ENCODE measurements at places on chromosomes 12 and 14.
A peak's percentile ranks its signal among the peaks of the same experiment; 100 is the strongest.

DNA sequence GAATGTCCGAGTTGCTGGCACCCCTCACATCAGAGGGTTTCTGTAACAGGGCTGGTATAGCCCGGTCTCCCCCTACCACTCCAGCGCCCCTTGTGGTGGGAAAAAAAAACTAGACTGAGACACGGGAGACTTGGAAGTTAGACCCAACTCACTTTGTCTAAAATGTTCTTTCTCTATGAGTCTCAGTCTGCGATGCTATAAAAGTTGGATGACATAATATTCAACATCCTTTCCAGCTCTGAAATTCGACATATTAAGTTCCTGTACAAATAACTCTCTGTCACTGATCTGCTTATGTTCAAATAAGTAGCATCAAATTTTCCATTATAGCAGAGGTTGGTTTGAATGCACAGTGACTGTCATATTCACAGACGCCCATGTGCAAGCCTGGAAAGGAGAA, 25.7 kb upstream of the TC2N start:
- no peak for DNase-seq

GRCh38 chr14:24607081-24607480, 2.4 kb downstream of the GZMH start:
- DNase-seq = no peak

- no peak for DNase-seq
These were observed 246.6 kb upstream of the CRY1 start for GRCh38 chr12:107339932-107340331.

DNA sequence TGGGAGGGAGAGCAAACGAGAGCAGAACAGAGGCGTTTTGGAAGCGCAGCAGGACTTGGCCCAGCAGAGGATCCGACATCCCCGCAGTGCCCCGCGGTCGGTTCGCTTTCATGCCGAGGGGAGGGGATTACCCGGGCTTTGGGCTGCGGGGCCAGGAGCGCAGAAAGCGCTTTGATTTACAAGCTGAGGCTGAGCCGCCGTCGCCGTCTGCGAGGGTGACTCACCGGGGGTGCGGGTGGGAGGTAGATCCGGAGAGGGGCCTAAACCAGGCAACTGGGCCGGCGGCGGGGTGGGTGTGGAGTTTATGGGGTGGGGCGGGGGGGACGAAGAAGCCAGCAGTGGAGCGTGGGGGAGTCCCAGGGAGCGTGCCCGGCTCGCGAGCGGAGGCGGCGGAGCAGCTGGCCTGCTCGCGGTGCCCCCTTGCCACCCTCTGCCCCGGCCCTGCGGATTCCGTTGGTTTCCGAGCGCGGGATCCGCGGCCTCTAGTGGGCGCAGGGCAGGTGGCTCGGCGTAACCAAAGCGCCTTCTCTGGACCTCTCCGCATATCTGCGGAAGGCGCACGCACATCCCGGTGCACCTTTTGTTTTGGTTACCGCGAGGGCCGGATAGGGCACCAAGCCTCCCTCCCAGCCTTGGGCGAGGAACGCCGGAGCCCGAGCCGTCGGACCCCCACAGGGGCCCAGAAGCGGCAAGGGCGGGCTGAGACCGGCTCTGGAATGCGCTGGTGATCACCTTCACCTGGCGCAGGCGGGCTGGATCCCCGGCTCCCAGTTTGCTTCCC, 2.6 kb downstream of the SIX4 start:
- DNase-seq = peak; percentile 63

DNA sequence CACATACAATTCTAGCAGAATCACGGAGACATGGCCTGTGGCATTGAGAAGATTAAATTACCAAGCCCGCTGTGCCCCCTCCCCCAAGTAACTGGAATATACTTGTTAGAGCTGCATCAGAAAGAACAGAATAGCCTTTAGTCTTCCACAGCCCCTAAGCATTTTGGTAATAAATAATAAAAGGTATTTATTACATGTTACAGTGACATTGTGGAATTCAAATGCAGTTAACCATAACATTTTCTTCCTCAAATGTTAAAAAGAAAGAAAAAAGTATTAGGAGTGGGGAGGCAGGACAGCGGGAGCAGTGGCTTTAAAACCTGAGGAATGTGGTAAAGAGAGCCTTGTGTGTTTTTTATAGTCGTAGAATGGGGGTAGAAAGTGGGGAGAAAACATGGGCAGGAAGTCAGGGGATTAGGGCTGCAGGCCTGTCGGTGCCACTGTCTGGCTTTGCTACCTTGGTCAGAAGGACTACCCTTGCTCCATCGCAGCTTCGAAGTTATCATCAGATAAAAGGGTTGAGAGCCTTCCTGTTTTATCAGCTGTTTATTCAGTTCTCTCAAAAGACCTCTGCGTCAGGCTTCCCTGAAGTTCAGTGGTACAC, 255.9 kb downstream of the MSRB3 start:
- no peak for DNase-seq

Data from stimulated activated CD4-positive, alpha-beta T cell treated with anti-CD3 and anti-CD28 coated beads, TNF-alpha, amount 100 ng/mL, for 24 hours (primary cell).